NCI-H146 (cell line): ENCODE measurements at places on chromosomes 7 and 10.

- no peak for DNase-seq
Measured at GRCh38 chr7:12930534-12930933, 243.1 kb downstream of the ARL4A start.

DNA sequence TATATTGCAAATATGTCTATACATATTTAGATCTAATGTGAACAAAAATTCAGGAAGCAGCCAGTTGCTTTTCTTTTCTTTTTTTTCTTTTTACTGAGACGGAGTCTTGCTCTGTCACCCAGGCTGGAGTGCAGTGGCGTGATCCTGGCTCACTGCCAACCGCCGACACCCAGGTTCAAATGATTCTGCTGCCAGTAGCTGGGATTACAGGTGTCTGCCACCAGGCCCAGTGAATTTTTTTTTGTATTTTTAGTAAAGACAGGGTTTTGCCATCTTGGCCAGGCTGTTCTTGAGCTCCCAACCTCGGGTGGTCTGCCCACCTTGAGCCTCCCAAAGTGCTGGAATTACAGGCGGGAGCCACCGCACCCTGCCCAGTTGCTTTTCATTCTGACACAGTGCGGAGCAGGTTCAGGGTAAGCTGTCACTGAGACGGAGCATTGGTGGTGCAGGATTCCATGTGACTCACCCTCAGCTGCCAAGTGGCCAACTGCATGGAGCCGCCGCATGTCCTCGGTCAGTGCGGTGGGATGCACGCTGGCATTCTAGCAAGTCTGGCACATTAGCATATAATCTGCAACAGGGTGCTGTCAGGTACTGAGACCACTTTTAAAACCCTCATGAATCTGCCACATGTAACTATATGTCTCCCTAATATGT is 362.7 kb downstream of the DNAJB6 start:
- no peak for DNase-seq

GRCh38 chr7:54419209-54419608 is 123.0 kb upstream of the VSTM2A start:
- DNase-seq: no peak

DNA sequence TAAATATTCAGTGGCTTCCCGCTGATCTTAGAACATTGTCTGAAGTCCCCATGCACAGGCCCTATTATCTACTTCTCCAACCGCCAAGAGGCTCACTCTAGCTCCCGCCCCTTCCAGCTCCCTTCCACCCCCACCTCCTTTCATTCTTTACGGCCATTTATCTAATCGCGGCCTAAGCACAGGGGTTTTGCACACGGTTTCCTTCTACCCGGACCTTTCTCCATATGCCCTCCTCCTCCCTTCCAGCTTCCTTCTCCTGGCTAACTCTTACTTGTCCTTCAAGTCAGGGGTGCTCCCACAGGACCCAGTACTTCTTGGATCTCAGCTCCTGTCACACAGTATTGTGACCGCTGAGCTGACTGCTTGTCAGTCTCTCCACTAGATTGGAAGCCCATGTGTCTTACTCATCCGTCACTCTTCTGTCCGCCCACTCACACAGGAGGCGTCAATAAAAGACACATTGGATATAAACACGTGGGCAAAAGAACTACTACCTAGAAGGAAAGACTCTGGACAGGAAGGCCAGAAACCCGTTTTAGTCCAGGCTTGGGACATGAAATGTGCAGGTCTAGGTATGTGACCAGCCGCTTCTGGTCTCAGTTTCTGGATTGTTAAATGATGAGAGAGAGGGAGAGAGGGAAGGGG is 20.2 kb upstream of the HPS1 start:
- DNase-seq: peak; percentile 48

- DNase-seq: no peak
Measured at GRCh38 chr7:89023206-89023605, 227.7 kb upstream of the TEX47 start.

DNA sequence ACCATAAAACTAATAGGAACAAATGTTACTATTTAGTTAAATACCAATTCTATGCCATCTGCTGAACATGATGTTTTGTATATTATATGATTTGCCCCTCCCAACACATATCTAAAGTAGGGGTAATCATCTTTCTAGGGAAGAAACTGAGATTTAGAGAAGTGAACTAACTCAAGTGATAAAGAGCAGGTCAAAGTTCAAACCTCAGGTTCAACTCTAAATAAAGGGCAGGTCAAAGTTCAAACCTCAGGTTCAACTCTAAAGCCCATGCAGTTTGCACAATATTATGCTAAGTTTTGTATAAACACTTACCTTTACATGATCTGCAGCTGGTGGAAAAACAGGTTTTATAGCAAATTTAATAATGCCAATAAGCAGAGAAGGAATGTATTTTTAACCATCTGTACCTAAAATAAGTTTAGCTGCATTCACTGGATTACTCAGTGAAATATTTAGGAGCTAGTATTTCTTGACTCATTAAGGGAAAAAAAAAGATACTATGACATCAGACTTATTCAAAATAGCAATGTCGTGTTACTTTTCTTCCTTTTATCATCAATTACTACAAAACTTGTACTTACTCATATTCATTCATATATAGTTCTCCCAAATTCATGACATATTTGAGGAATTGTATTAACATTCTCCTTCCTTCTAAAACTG is 1194.3 kb upstream of the CELF2 start:
- no peak for DNase-seq

DNA sequence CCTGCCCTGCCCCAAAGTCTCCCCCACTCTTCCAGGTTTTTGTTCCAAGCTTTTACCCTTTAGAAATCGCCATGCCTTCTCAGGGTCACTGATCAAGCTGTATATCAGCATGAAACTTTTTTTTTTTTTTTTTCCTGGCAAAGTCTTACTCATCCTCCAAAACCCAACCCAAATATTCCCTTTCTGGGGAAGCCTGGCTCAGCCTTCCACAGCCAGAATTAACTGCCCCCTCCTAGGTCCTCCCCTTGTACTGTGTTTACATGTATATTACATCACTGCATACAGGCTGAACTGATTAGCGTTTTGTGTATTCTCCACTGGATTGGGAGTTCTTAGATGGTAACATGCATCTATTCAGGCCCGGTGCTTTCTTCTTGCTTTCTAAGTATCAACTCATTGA is 4.6 kb upstream of the NOBOX start:
- no peak for DNase-seq

DNA sequence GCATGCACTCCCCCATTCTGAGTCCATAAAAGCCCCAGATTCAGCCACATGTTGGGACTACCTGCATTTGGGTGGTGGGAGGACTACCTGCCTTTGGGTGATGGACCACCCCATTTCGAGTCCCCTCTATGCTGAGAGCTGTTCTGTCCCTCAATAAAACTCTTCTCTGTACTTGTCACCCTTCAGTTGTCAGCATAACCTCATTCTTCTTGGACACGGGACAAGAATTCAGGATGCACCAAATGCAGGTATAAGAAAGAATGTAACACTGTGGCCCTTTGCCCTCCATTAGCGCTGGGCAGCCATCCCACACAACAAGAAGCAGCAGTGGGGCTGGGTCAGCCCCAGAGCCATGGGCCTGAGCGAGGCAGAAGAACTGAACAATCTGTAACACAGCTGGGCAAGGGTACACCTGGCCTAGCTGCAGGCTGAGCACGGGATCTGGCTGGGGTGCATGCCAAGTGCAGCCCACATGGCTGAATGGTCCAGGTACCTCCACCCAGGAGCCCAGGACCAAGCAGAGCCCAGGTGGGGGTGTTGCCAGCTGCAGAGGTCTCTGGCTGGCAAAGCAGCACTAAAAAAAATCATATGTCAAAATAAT is 1344.3 kb upstream of the LRRTM3 start:
- DNase-seq: no peak

DNA sequence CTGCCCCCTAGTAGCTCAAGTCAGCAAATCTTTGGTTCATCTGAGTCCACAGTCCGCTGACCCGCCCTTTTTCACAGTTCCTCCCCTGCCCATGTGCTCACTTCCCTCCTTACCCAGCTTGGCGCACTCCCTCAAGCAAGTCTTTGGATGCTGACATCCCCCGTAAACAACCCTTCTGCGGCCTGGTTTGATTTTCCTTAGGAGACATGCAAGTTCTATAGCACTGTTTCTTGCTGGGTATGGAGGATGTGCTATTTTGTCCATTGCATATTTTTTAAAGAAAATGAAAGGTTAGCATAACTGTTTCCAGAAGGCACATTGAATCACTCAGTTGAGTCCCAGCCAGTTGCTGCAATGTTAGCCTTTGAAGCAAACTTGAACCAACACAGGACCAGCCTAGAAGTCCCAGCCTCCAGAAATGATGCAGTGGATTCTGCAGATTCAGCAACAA is 38.2 kb downstream of the HTRA1 start:
- DNase-seq: no peak

GRCh38 chr7:45986355-45987298 is 65.6 kb upstream of the IGFBP3 start:
- no peak for DNase-seq

- DNase-seq: no peak
Measured at GRCh38 chr10:48800007-48800675, 115.5 kb downstream of the WDFY4 start.

DNA sequence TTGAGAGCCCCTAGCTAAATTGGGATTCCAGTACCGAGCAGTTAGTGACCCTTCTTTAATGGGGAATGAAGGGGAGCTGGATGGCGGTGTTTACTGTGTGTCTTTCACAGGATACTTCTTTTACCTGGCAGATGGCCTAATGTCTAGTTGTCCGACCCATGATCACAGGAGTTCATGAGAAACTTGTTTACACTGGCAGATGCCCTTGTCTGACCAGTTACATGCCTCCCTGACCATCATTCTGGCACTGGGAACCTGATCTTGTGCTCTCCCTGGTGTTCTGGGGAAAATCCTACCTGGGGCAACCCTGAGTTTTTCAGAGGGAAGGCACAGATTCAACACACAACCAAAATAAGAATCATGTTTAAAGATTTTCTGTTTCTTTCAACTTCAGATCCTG is 120.1 kb upstream of the SLC13A1 start:
- DNase-seq: no peak

GRCh38 chr7:73830681-73831583 is at the start of gene CLDN4:
CLDN4 (plus strand) TSS chr7:73830996; CDS start chr7:73831202, 206 bp downstream.
- DNase-seq: no peak

- no peak for DNase-seq
Measured at GRCh38 chr7:93150200-93150835, 2.1 kb upstream of the SAMD9L start.

GRCh38 chr10:75230600-75231038 is 5.1 kb downstream of the COMTD1 start:
- DNase-seq: peak; percentile 75

DNA sequence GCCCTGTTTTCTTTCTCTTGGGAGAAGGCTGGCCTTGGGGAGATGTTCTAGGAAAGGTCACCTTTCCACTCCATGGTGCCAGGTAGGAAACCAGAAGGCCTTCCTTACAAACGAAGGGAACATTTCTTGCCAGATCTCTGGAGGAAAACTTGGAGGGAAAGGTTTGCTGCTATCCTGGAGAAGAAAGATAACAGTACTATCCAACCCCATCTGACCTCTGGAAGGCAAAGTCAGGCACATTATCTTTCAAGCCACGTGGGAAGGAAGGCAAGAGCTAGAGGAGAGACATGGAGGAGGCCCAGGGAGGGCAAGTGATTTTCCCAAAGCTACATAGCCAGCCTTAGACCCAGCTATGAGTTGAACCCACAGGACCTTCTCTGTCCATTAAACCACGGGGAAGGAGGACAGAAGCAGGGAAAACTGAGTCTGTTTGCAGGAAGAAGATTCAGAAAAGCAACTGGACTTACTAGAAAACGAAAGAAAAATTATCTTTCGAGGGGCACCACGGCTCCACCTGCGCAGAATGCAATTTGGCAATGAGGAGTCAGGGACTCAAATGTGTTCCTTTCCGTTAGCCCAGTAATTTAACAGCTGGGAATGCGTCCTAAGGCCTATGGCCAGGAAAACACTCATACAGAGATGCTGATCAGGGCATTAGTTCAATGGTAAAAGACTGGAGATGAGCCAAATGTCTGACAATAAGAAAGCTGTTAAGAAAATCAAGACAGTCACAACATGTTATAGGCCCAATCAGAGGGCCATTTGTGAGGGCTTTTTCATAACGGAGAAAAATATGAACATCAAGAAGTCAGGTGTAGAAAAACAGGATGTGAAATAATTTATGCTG is 32.0 kb upstream of the PSAP start:
- DNase-seq: no peak

GRCh38 chr7:106262221-106262881 is 22.4 kb downstream of the NAMPT start:
- no peak for DNase-seq

- DNase-seq: no peak
Measured at GRCh38 chr10:49647985-49648795, 31.3 kb upstream of the C10orf53 start.

DNA sequence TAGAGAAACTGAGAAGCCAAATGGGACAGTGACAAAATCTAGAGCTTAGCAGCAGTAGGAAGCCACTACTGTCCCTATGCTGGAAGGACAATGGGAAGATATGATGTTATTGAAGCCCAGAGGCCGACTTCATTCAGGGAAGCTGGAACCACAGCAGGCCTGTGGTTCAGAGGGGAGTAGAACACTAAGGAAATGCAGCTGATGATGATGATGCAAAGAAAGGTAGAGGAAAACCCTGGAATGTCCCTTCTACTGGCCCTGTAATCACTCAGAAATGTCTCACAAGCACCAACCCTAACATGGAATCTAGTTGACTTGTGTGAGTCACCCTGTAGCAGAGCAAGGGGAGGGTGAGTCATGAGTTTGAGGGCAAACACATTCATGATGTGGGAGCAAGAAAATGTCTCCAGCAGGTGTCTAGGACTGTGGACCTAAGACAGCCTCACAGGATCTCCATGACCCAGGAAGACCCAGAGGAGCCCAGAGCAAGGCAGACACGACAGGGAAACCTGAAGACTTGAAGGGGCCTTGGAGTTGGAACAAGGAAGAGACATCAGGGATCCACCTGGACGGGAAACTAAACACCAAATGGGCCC is 37.0 kb upstream of the LRRC17 start:
- DNase-seq: no peak

GRCh38 chr10:97923057-97923456 is 73.4 kb downstream of the GOLGA7B start:
- no peak for DNase-seq

DNA sequence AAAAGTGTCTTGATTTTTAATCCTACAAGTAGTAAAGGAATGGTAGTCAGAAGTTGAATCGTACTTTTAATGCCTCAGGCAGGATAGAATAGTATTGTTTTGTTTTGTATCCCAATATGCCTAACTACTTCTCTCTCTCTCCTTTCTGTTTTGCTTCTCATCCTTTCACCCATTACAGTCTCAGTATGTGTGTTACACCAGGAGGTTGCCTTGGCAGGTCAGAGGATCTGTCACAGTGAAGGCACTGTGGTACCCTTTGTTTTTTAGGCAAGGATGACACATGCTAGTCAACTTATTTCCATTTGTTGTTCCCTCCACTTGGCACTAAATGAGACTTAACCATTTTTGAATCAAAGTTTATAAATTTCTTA is 94.4 kb downstream of the MAPK8 start:
- DNase-seq: no peak

DNA sequence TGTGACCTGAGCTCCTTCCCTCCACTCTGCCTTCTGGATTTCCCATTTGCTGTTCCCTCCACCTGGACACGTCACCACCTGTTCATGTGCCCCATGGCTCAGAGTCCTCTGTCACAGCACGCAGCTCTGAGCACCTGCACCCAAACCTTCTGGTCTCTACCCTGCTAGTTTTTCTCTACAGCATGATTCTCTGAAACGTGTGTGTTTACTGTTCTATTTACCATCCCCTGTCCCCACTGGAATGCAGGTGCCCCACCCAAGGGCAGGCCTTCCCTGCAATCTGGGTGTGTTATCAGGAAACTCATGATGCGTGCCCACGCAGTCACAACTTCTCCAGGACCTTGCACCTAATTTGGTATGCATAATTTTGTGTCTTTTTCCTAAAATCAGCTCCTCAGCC is 284.4 kb upstream of the IGFBP3 start:
- DNase-seq: no peak

- DNase-seq: no peak
Measured at GRCh38 chr7:96216373-96216772, 105.5 kb downstream of the SLC25A13 start.
